Heart right ventricle (tissue), 16 donors: ENCODE measurements at places on chromosomes 6 and 20. TPM values are rescaled to one million over a fixed set of nuclear protein-coding genes. Genes with fewer than 3 reads are reported as not detected.

RAB44 gene
- total RNA-seq: not detected

ESR1 gene
- total RNA-seq: 1.7 TPM

HLA-DQB2 gene
- 1.4 TPM for total RNA-seq

TGM2 gene
- total RNA-seq: 533 TPM
